Fibroblast of villous mesenchyme (primary cell): ENCODE measurements at places on chromosomes 6 and 20. TPM values are rescaled to one million over a fixed set of nuclear protein-coding genes. Genes with fewer than 3 reads are reported as not detected.

The OVOL2 gene
- not detected in 2 replicates for total RNA-seq

The KCNK16 gene
- not detected in 2 replicates for total RNA-seq

DNA sequence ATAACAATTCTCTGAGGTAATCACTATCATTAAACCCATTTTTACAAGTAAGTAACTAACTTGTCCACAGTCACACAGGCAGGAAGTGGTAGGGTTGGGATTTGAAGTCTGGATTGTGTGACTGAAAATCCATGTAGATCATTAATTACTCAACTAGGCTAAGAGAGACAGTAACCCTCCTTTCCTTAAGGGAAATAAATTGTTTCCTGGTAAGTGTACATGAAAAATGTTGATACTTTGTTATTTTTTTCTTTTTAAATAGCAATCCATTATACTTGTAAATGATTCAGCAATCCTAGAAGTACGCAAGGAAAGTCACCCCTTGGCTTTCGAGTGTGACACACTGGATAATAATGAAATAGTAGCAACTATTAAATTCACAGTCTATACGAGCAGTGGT lies 11.6 kb downstream of the SPACA1 start:
- DNase-seq = no peak

The C20orf144 gene
- total RNA-seq = under 0.01 and 0.32 TPM in 2 replicates

DNA sequence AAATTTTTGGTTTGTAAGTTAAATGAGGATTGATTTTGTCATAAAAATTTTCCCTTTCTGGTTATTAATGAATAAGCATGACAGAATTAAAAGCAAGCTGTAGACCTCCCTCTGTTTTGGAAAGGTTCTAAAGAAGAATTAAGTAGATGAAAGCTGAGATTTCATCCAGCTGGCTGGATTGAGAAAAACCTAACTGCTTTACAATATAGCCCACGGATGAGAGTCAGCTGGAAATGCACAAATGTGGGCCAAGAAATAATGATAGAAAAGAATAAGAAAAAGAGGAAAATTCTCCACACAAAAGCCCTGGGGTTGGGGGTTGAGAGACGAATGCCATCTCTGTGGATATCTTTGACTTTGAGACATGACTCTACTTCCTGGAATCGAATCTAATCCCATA lies 631.6 kb downstream of the HDGFL1 start:
- DNase-seq = no peak

DNA sequence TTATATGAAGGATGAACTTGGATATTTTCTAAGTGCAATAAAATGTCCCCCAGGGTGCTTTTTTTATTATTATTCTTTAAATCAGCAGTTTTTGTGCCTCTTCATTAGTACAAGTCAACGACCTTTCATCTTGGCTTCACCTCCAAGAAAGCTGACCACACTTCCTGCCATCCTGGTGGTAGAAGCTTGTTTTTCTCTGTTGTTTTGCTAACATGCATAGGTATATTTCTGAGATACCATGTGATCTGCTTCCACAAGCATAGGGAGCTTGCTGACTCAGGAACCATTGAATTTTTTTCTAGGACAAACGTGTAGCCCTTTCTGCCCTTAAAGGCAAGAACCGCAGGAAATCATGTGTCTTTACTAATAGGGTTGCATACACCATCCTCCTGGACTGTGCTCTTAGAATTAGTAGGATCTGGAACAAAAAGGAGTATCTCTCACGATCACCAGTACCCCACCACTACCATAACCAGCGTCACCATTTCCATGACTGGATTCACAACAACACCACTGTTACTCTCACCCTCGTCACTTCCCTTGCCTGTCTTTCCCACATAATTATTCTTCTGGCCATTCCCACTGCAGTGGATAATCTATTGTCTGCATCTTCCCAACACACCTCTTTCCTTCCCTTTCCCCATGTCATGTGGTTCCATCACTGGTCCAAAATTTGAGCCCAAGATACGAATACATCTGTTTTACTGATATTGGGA lies 207.1 kb downstream of the MAFB start:
- no peak for DNase-seq

The ZBTB12 gene
- 1.9 and 3.0 TPM in 2 replicates for total RNA-seq
